ENCODE measurements at places on chromosomes 7 and 10.
A peak's percentile ranks its signal among the peaks of the same experiment; 100 is the strongest.

DNA sequence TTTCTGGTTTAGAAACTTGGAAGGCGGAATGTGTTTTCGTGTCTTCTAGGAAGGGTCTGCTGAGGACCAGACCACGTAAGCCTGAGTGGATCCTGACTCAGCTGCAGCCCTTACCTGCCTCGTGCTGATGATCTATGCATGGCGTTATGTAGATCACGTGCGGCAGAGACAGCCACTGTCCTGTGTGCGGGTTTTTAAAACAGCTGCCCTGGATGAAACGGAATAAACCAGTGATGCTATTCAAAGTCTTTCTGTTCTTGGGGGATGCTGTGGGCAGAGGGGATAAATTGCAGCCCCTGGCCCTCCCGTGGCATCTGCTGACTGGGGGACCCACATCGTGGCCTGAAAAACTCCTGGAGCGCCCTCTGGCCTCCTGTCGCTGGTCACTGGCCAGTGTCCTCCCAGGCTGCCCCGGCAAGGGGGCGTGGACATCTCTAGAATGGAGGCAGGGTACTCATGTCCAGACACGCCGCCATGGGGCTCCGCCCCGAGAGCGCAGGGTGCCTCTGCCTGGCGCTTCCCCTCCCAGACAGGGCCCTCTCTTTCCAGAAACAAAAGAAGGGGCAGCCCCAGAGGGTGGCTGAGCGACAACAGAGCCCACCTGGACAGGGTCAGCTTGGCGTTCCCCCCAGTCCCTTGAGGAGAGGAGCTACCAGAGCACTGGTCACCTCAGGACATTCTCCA is 13.2 kb downstream of the ALKBH4 start:
- DNase-seq: peak; percentile 83

- no peak for DNase-seq
These were observed 50.3 kb upstream of the CXCL12 start for GRCh38 chr10:44435196-44435595.

GRCh38 chr7:37557571-37558209 is 109.0 kb upstream of the ELMO1 start:
- DNase-seq: no peak

- DNase-seq: no peak
These were observed 49.5 kb downstream of the RSBN1L start for GRCh38 chr7:77745746-77746145.

DNA sequence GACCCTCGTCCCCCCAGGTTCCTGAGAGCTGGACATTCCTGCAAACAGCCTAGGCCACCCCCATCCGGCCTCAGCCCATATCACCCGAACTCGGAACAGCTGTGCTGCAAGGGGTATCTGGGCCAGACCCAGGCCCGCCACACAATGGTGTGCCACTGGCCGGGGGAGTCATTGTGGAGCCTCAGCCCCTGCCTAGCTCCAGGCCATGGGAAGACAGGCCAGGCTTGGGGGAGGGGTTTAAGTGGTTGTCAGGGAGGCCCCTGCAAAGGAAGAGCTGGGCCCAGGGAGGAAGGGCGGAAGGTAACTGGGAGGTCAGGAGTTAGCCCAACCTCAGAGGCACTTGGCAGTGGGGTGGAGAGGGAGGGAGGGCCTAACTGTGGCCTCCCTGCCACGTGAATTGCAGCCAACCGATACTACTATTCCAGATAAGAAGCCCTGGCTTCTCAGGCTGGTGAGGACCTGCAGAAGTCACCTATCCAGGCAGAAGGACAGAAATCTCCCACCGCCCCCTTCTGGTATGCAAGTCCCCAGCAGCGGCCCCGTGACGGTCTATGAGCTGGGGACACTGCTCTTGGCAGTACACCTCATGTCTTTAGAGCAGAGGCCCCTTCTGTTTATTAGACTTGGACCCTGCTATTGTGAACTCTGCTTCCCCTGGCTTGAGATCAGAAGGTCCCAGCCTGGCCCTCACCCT is 26.8 kb downstream of the VSIR start:
- DNase-seq: no peak

GRCh38 chr7:33640741-33641140 is 264.6 kb upstream of the BMPER start:
- DNase-seq: no peak

DNA sequence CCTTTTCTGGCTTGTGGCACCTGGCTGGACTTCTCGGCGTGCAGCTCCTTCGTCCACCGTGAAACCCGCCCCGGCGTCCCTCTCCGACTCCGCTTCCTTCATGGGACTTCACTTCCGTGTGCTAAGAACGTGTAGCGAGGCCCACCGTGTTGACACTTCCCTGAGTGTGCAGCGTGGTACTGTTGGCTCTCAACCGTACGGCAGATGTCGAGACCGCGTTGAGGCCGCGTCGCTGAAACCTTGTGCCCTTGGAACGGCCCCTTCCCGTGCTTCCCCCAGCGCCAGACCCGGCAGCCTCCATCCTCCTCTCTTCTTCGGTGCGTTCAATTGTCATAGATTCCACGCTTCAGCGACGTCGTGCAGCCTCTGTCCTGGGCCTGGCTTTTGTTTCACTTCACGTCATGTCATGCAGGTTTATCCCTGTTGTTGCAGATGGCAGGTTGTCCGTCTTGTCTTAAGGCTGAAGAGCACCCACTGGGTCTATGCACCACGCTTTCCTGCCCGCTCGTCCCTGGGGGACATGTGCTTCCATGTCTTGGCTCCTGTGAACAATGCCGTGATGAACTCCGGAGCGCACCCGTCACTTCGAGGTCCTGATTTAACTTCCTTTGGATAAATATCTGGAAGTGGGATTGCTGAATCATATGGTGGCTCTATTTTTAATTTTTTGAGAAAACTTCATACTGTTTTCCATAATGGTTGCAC is 465.3 kb downstream of the DNAJB6 start:
- no peak for DNase-seq

- peak; percentile 23 for DNase-seq
These were observed 4.9 kb upstream of the KLHL7 start for GRCh38 chr7:23100697-23101096.

- DNase-seq: no peak
These were observed 353.7 kb downstream of the GLRX3 start for GRCh38 chr10:130489891-130490290.

DNA sequence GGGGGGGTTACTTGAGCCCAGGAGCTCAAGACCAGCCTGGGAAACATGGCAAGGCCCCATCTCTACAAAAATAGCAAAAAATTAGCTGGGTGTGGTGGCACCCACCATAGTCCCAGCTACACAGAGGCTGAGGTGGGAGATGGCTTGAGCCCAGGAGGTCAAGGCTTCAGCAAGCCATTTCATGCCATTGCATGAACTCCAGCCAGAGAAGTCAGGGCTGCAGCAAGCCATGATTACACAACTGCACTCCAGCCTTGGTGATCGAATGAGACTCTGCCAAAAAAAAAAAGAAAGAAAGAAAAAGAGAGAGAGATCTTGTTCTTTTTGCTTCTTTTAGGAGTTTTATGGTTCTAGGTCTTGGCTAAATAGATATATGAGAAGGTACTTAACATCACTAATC is 200.2 kb upstream of the PHYHIPL start:
- DNase-seq: no peak

GRCh38 chr10:86347856-86348255 is 18.7 kb downstream of the GRID1 start:
- no peak for DNase-seq

GRCh38 chr10:93718937-93719725 is 16.7 kb upstream of the FRA10AC1 start:
- no peak for DNase-seq

GRCh38 chr7:17654940-17655339 is 285.4 kb downstream of the SNX13 start:
- no peak for DNase-seq

DNA sequence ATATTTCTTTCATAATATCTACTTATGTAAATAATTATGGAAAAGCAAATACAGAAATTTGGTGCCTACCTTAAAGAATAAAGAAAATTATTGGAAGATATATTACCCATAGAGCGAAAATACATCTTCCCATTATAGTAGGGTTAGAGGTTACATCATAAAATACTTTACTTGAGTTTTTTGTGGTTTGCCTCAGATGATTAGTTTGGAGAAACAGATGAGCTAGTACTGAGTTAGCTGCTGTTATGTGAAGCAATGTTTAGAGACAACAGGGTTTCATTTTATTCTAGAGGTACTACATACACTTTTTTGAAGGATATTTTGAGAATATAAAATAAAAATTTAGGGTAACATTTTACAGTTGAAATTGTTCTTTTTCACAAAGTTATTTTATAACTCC is 2.9 kb upstream of the MLLT10 start:
- no peak for DNase-seq

GRCh38 chr10:48551861-48552591 is 52.8 kb downstream of the ARHGAP22 start:
- DNase-seq: no peak

DNA sequence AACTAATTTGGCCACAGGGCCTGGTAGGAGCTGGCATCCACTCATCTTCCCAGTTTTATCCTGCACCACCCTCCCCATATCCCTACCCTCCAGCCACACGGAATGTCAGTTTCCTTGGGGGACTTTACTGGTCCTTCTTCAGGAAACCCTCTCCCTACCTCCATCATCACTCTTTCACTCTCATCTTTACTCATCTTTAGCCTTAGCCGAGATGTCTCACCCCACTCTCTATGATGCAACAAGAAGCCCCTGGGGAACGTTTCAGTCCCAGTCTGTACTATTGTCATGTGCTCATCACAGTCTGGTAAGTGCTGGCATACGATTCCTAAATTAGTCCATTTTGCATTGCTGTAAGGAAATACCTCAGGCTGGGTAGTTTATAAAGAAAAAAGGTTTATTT is 34.9 kb upstream of the TMEM248 start:
- no peak for DNase-seq

GRCh38 chr7:81327468-81328266 is 408.8 kb upstream of the SEMA3C start:
- DNase-seq: no peak

DNA sequence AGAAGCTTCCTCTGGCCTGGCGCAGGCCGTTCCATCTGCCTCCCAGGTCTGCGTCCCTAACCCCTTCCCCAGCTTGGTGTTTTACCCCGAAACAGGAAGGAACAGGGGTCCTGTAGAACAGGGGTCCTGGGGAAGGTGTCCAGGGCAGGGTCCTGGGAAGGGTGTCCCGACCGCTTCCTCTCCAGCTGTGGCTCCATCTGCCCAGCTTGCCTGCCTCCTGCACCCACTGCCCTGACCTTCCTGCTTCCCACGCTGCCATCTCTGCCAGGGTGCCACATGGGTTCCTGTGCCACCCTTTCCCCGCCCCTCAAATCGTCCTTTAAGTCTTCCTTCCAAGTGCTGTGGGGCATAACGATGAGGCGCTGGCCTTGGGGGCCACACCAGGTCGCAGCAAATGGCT is 32.4 kb downstream of the WDR86 start:
- DNase-seq: no peak

- no peak for DNase-seq
These were observed 625 bp downstream of the RP9 start for GRCh38 chr7:33108554-33109004.

DNA sequence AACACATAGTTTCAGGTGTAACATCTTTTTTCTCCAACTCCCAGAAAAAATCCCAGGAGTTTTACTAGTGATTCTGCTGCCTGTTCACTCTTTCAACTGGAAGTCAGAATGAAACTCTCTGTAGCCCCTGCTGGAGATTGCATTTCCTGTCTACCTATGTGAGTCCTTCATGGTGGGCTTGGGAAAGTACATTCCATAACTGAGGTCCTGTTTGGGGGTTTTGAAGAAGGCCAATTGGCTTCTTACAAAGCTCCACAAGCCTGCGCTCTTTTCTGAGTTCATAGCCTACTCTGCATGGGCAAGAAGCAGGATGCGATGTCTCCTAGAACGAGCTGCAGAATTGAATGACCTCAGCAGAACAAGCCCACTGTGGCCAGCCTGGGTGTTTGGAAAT is 86.7 kb downstream of the LYZL2 start:
- DNase-seq: no peak

DNA sequence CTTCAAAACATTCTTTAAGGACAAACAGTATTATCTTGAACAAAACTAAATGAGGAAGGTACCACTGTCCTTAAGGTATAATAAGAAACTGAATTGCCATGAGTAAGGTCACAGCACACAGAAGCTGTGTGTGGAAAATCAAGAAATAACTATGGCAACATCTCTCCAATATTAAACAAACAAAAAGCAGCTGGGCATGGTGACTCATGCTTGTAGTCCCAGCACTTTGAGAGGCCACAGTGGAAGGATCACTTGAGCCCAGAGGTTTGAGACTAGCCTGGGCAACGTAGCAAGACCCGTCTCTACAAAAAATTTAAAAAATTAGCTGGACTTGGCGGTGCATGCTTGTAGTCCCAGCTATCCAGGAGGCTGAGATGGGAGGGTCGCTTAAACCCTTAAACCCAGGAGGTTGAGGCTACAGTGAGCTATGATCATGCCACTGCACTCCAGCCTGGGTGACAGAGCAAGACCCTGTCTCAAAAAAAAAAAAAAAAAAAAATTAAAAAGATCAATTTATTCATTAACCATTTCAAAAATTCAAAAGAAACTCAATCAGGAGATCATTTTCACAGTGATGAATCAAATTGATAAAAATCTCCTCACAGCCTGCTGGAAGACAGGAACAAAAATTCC is 195.4 kb downstream of the SKIDA1 start:
- peak; percentile 79 for DNase-seq

DNA sequence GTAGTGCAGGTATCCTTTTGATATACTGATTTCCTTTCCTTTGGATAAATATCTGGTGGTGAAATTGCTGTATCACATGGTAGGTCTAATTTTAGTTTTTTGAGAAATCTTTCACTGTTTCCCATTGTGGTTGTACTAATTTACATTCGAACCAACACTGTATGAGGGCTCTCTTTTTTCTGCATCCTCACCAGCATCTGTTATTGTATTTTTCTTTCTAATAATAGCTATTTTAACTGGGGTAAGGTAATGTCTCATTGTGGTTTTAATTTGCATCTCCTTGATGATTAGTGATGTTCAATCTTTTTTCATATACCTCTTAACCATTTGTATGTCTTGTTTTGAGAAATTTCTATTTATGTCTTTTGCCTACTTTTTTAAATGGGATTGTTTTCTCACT is 335.4 kb upstream of the MTPN start:
- no peak for DNase-seq

DNA sequence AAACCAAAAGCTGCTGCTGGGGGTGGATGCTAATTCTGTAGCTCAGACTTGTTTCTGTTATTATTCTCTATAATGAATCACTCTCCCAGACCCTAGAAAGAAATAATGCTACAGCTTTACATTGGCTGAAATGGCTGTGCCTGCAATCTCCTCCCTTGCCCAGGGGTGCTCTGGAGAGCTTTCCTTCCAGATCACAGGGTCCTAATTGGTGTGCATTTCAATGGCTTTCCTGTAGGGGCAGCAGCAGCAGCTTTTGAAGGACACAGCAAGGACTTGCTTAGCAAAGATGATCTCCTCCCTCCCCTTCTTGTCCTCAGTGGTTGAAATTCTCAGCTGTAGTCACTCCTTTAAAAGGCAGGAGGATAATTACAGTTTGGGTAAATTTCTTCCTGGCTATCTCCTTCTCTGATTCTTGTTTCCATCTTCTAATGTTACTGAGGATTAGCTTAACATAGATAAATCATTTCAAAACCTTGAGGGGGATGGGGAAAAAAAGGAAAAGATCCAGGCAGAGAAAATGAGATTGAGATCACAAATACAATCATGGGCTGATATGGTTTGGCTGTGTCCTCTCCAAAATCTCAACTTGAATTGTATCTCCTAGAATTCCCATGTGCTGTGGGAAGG is 120.2 kb upstream of the CTTNBP2 start:
- DNase-seq: peak; percentile 44

GRCh38 chr10:87861566-87861952 is 1.8 kb downstream of the KLLN start:
- DNase-seq: no peak

All from SHP77 (cell line).